IMR-90 (cell line): ENCODE measurements at places on chromosomes 1 and 21. TPM values are rescaled to one million over a fixed set of nuclear protein-coding genes. Genes with fewer than 3 reads are reported as not detected.

The OSCP1 gene
- 9.4 and 11.8 TPM in 2 replicates for total RNA-seq

The AGMAT gene
- total RNA-seq = 0.18 and 0.28 TPM in 2 replicates

The C1orf141 gene
- not detected in 2 replicates for total RNA-seq

The CTSK gene
- total RNA-seq = 4.7 and 7.7 TPM in 2 replicates

The AK4 gene
- total RNA-seq = 23.1 and 30.3 TPM in 2 replicates

The NEGR1 gene
- total RNA-seq = 9.1 and 13.1 TPM in 2 replicates

DNA sequence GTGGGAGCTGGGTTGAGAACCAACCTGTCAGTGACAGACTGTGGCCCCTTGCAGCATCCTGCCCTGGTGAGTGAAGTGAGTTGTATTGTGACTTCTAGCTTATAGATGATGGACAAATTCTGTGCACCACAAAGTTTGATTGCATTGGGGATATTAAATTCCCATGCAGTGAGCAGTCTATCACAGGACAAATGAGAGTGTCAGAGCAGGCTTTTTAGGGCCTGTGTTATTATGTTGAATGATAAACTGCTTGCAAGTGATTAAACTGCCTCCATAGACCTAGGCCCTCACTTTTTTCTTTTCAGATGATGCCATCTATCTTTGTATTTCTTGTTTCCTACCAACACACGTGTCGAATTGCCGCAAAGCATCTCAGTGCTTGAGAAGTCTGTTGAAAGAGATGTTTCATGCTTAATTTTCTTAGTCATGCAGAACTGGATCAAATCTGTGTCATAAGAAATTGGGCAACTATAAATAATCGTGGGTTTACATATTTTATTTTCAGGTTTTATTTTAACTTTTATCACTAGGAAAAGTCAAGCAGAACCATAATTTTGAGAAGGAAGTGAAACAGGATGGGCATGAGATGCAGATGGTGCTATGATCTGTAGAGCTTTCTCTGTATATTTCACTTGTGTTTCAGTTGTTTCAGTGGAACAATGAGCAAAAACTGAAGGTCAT is 199.2 kb downstream of the S1PR1 start:
- no peak overlapping the region for H3K4me3 ChIP-seq
- no peaks in the 10 kb centered on the region for H3K4me1 ChIP-seq
- H3K27me3 ChIP-seq = peaks cover 5% of the 10 kb centered on the region
- no peaks in the 10 kb centered on the region for H3K36me3 ChIP-seq

DNA sequence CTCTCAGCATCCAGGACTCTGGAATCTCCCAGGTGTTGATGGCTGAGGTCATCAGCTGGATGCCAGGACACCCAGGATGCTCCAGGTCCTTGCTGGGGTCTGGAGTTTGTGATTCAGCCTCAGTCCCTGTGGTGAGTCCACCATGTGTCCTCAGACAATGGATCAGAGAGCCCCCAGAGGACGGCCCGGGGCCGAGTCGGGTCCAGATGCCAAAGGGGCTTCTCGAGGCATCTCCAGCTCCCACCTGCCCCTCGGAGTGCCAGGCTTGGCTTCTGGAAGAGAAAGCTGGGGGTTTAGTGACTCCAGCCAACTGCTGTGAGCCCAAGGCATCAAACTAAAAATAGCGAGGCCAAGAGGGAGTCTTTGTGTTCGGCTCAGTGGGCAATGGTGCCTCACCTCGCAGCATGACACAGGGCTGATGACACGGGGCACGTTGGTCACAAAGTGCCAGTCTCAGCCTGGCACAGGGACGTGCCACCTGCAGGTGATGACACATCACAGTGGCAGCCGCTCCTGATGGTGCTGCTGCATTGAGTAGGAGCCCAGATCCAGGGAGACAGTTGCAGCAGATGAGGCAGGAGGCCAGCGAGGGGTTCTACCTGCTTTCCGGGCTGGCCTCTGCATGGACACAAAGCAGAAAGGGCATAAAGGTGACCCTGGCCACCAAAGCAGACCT is 10.6 kb downstream of the PDE9A start:
- H3K27ac ChIP-seq = no peak overlapping the region
- no peaks in the 10 kb centered on the region for H3K4me1 ChIP-seq
- no peak for DNase-seq
- no peak overlapping the region for H3K4me3 ChIP-seq

- H3K4me3 ChIP-seq = no peak overlapping the region
- no peak overlapping the region for H3K27ac ChIP-seq
- no peaks in the 10 kb centered on the region for H3K36me3 ChIP-seq
- peaks cover 30% of the 10 kb centered on the region for H3K27me3 ChIP-seq
- DNase-seq = no peak
Observed at GRCh38 chr1:234776256-234776875, 166.4 kb upstream of the IRF2BP2 start.

DNA sequence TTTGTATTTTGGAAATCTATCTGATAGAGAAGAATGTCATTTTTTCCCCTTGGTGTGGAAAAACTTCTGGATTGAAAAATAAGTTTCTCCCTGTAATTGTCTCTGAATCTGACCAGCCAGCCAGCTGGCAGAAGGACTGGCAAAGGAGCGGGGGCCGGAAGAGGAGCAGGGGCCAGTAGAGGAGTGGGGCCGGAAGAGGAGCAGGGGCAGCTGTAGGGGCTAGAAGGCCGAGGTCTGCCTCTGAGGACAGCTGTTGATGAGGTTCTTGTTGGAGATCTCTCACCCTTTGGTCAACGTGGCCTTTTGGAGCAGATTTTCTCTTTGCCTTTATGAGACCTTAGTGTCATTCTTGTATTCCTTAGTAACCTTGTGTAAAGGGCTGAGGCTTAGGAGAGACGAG is 121.8 kb downstream of the GALNT2 start:
- no peak for DNase-seq
- no peaks in the 10 kb centered on the region; the same call in 1 of the 2 replicates for H3K36me3 ChIP-seq
- peaks cover 6% of the 10 kb centered on the region for H3K4me1 ChIP-seq

GRCh38 chr1:226634166-226634588 is 85.6 kb downstream of the STUM start:
- H3K27ac ChIP-seq = no peak overlapping the region
- H3K36me3 ChIP-seq = no peaks in the 10 kb centered on the region; the same call in 1 of the 2 replicates
- no peaks in the 10 kb centered on the region for H3K4me1 ChIP-seq

DNA sequence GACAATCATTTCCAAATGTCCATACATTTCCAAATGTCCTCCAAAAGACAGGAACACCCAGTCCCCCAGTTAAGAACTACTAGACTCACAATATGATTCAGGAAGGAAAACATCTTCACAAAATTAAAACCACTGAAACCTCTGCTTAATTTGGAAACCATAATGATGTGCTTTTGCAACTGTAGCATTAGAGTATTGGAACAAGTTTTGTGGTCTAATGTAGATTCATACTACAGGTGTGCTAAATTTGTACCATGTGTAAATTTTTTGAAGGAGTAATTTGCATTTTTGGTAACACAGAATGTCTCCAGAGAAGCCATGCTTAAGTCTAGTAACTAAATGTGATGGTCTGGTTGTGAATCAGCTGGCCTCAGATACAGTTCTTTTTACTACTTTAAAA is 129.6 kb downstream of the DPYD start:
- no peaks in the 10 kb centered on the region for H3K4me1 ChIP-seq
- no peaks in the 10 kb centered on the region for H3K27me3 ChIP-seq
- no peak for DNase-seq
- H3K27ac ChIP-seq = no peak overlapping the region
- H3K4me3 ChIP-seq = no peak overlapping the region

- H3K27ac ChIP-seq = no peak within 1 kb of the TSS
- H3K27me3 ChIP-seq = no peaks in the 10 kb centered on the region
- H3K4me3 ChIP-seq = no peak within 1 kb of the TSS
- no peaks in the 10 kb centered on the region for H3K36me3 ChIP-seq
Observed at GRCh38 chr1:157776971-157777391, at the start of gene FCRL2. Gene FCRL2 (minus strand): TSS chr1:157777132. CDS start chr1:157777073, 59 bp downstream.

GRCh38 chr21:22993822-22994574 is 1995.8 kb downstream of the NCAM2 start:
- no peak overlapping the region for H3K4me3 ChIP-seq
- H3K36me3 ChIP-seq = no peaks in the 10 kb centered on the region
- H3K27me3 ChIP-seq = no peaks in the 10 kb centered on the region
- no peak overlapping the region for H3K27ac ChIP-seq
- no peak for DNase-seq

DNA sequence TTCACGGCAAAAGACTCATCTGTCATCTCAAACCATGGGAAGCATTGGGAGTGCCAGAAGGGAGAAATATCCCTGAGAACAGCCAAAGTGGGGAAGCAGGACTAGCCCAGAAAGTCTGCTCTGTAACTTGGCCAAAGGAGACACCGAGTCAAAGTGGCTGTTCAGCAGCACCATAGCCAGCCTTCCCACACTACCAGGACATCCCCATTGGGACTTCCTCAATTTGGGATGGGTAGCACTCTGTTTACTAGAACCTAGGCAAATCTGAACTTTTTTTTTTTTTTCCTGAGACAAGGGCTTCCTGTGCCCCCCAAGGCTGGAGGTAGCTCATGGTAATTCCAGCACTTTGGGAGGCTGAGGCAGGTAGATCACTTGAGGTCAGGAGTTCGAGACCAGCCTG is 93.0 kb downstream of the ENAH start:
- H3K4me1 ChIP-seq = no peaks in the 10 kb centered on the region; the same call in 1 of the 2 replicates
- H3K27ac ChIP-seq = no peak overlapping the region
- H3K36me3 ChIP-seq = peaks cover 9% of the 10 kb centered on the region
- no peak for DNase-seq
- H3K27me3 ChIP-seq = no peaks in the 10 kb centered on the region
- H3K4me3 ChIP-seq = no peak overlapping the region

- H3K27me3 ChIP-seq = peaks cover 9% of the 10 kb centered on the region
- no peak overlapping the region for H3K4me3 ChIP-seq
- no peaks in the 10 kb centered on the region for H3K36me3 ChIP-seq
Observed at GRCh38 chr1:12087797-12088314, 24.8 kb downstream of the TNFRSF8 start.

- H3K27ac ChIP-seq = no peak overlapping the region
- H3K36me3 ChIP-seq = no peaks in the 10 kb centered on the region
- peaks cover 5% of the 10 kb centered on the region; the same call in 1 of the 2 replicates for H3K4me1 ChIP-seq
- peaks cover 5% of the 10 kb centered on the region for H3K27me3 ChIP-seq
- DNase-seq = no peak
Observed at GRCh38 chr1:244761279-244761678, 74.2 kb upstream of the COX20 start.

- DNase-seq = no peak
- no peaks in the 10 kb centered on the region for H3K36me3 ChIP-seq
- no peak overlapping the region for H3K4me3 ChIP-seq
- no peaks in the 10 kb centered on the region for H3K4me1 ChIP-seq
- no peak overlapping the region for H3K27ac ChIP-seq
- peaks cover 1% of the 10 kb centered on the region; the same call in 1 of the 2 replicates for H3K27me3 ChIP-seq
Observed at GRCh38 chr1:64427879-64428278, 42.0 kb upstream of the CACHD1 start.

DNA sequence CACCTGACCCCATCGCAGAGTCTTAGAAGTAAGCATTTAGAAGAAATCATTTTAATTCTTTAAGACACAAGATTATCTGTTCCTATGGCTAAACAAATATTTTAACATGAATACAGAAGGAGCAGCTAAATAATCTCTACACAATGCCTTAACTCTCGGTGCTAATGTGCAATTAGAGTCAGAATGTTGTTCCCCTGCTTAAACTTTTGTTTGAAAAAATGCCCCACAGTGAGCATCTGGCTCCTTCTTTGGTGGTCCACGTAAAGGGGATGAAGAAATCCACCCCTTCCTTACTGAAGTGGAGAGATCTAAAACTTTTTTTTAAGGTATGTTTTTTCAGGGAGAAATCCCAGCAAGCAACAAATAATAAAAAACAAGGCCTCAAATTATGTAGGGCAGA is 55.2 kb downstream of the SLC45A1 start:
- H3K4me3 ChIP-seq = no peak overlapping the region
- peaks cover 47% of the 10 kb centered on the region for H3K4me1 ChIP-seq
- peaks cover 42% of the 10 kb centered on the region for H3K36me3 ChIP-seq
